ENCODE measurements at places on chromosomes 7 and 10.

DNA sequence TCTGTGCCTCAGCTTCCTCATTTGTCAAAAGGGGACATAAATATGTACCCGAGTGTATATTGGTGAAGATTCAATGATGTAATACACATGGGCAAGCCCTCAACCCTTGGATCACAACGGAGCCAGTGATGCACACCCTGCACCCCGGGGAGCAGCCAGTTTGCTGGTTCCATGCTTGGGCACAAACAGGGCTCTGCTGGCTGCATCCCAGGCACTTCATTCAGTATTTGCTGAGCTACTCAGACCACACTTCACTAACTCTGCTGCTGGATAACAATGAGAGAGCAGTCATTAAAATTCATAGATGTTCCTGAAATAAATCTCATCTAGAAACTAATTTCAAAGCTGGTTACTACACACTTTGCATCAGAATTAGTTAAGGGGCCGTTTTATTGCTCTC, 72.0 kb downstream of the SCRN1 start:
- DNase-seq: no peak

- no peak for DNase-seq
Observed at GRCh38 chr7:36651404-36651803, 72.9 kb downstream of the AOAH start.

DNA sequence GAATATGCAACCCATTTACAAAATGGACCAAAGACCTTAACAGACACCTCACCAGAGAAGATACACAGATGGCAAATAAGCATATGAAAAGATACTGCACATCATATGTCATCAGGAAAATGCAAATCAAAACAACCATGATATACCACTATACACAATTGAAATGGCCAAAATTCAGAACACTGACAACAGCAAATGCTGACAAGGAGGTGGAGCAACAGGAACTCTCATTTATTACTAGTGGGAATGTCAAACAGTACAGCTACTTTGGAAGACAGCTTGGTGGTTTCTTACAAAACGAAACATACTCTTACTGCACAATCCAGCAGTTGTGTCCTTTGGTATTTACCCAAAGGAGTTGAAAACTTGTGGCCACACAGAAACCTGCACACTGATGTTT, 50.0 kb upstream of the PCGF5 start:
- DNase-seq: no peak

- DNase-seq: no peak
Observed at GRCh38 chr10:101066146-101066895, 4.5 kb downstream of the KAZALD1 start.

- no peak for DNase-seq
Observed at GRCh38 chr10:125102246-125102645, 58.1 kb downstream of the CTBP2 start.
